ENCODE measurements at places on chromosomes 3 and 15.

DNA sequence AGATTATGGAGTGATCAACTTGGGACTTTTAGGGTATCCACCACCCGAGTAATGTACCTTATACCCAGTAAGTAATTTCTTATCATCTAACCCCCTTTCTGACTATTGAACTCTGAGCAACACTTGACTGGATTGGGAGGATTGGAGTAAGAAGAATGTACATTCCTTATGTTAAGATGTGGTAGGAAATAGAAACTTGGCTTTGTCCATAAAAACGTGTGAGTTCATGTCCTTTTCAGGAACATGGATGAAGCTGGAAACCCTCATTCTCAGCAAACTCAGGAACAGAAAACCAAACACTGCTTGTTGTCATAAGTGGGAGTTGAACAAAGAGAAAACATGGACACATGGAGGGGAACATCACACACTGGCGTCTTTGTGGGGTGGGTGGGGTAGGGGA is 112.3 kb downstream of the PTPRG start:
- DNase-seq, result no peak

DNA sequence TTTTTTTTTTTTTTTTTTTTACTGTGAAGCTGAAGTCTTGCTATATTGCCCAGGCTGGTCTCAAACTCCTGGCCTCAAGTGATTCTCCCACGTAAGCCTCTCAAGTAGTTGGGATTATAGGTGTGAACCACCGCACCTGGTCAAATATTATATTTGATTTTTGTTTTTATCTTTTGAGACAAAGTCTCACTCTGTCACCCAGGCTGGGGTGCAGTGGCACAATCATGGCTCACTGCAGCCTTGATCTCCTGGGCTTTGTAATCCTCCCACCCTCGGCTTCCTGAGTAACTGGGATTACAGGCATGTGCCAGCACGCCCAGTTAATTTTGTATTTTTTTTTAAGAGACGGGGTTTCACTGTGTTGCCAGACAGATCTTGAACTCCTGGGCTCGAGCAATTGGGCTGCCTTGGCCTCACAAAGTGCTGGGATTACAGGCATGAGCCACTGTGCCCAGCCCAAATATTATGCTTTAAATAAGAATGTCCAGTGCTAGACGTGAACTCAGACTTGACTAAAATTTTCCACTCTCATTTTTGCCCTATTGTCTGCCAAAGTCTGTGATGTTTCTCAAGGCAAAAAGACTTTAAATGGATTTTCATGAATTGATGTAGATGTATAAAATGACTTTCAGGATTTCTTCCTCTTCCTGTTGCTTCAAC is 33.4 kb upstream of the CRBN start:
- DNase-seq, result no peak

DNA sequence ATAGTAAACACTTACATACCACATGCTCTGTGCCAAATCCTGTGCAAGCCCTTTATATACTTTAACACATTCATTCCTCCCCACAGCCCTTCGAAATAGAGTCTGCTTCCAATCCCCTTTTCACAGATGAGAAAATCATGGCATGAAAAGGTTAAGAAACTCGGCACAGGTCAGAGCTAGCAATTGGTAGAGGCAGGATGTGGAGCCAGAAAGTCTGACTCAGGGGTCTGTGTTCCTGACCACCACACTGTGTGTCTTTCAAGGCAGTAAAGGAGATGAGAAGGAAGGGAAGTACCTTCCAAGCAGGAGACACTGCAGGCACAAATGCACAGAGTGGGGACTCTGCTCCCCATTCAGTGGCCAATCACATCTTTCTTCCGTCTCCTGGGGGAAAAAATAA is 61.1 kb downstream of the SCN11A start:
- no peak for DNase-seq

DNA sequence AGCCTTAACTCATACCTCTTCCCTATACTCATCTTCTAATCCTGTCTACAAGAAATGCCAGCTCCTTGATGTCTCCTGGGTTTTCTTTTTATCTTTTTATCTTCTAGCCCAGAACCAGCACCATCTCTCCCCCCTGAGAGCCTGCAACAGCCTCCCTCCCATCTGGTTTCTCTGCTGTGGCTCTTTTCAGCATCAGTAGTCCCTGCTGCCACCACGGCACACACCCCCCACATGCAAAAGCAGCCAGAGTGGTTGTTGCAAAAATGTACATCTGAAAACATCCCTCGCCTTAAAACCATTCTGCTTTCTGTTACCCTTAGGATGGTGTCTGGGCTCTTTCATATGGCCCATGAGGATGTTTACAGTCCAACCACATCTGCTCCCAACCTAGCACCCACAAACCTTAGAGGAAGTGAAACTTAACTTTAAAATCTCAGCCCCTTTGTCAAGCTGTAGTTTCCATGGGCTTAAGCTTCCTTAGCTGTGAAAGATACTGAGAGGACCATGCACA is 775 bp downstream of the TTC21A start:
- DNase-seq, result no peak

DNA sequence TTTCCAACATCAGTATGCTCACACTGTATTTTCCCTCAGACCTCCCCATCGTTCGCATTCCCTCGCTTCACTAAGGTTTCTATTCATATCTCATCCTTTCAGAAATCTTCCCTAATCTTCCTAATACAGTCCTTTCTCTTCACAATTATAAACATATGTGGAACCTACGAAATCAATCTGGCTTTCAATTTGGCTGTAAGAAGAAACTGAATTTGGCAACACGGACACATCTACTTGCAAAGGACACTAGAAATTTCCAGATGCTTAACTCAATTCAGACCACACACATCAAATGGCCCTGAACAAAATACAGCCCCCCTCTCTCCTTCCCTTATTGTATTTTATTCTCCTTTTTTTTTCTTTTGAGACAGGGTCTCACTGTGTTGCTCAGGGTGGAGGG is 39.1 kb upstream of the TM4SF19 start:
- DNase-seq, result no peak

DNA sequence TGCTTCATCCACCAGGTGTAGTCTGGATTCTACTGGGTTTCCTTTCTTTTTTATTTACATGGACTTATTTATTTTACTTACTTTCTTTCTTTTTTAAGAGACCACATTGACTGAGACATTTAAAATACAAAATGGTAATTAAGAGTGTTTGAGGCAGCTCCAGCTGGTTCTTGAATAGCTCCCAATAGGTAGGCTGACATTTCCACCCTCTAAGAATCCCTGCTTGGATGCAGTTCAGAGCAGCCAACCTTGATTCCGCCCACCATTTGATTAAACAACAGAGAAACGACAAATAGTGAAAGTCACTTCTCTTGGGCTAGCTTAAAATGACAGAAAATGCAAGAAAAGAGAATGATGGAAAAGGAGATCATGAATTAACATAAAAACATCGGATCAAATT is 270.5 kb downstream of the TUSC7 start:
- no peak for DNase-seq

DNA sequence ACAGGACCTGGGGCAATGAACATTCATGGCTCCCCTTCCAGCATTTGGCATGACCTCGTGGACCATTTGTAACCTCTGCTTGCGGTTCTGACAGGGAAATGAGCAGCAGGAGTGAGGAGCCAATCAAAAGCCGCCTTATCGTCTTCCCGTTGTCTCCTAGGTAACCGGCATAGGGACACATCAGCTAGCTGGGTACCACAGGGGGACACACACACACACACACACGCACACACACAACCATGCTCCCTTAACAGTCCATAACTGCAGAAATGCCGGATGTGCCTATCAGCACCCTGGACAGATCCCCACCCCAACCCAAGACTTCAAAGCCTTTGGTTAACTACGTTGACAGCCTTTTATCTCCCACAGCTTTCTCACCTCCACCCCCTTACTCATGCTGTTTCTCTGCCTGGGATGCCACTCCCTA is 53.4 kb upstream of the CCDC174 start:
- DNase-seq, result no peak

DNA sequence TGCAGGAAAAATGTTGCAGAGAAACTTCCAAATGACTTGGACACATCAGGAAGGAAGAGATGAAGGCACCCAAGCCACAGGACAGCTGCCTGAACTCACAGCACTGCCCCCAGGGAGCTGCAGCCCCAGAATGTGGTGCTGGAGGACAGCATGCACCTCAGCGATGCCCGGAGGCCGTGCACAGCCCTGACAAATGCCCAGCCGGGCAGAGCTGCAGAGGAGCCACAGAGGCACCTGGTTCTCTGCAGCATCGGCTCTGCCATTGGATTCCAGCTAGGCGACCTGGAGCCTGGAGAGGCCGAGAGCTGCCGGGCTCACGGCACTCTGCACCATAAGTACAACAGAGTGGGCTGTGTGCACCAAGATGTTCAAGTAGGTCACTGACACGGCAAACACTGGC is 97.5 kb downstream of the OCA2 start:
- DNase-seq, result no peak

DNA sequence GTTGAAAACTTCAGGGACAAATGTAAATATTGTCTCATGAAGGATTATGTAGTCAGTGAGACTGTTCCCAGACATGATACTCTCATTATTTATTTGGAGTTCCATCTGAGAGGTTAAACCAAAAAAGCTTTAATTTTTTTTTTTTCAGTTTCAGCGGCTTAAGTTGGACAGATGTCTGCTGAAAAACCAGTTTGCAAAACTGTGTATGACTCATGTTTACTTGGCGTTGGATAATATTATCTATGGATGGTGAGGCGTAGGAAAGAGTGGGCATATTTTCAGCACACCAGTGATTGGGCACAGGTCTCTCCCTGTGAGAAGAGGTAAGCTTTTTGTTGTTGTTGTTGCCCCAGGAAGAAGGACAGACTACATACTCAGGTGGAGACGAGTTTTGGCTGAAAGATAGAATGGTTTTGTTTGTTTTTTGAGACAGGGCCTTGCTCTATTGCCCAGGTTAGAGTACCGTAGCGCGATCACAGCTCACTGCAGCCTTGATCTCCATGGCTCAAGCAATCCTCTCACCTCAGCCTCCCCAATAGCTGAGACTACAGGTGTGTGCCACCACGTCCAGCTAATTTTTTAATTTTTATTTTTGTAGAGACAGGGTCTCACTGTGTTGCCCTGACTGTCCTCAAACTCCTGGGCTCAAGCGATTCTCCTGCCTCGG is 16.4 kb upstream of the ANXA2 start:
- no peak for DNase-seq

DNA sequence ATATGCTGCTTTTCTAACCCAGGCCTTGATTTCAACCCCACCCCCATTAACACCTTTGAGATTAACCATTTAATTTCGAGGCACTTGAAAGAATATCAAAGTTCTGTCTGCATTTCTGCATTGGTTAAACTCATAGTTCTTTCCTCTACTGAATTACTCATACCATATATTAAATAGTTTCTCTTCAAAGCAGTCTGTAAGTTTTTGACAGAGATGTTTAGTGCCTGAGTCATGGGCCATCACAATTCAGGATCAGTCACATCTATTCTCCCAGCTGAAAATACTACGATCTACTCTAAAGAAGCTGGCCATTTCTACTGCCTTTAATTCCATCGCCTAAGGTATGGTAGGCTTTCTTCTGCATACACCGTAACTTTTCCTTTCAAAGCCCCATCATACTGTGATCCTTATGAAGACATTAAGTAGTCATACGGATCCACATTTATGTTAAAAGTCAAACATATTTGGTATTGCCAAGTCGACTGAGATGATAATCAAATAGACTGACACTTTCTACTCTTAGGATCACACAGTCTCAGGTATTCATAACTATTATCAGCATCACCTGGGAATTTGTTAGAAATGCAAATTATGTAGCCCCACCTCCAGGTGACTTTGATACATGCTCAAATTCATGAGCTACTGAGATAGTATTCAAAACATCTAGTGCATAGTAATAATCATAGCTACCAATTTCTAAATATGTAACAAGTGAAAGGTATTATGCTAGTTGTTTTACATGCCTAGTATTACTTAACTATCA is 489.4 kb upstream of the IL12A start:
- DNase-seq, result no peak

DNA sequence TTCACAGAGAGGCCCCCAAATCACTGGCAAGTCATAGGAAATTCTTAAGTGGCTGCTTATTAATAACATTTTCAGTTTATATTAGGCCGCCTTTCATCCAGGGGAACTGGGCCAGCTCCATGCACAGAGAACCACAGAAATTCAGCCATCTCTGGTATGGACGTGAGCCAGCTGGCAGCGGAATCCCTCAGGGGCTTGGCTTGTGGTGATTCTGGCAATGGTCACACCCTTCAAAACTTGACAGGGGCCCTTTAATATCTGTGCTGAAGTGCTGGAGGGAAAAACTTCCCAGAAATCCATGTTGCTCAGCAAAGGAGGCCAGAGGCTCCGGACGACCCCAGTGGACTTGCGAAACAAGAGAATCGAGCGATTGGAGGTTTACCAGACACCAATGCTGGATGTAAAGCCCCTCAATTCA is 11.3 kb downstream of the PRICKLE2 start:
- DNase-seq, result no peak

DNA sequence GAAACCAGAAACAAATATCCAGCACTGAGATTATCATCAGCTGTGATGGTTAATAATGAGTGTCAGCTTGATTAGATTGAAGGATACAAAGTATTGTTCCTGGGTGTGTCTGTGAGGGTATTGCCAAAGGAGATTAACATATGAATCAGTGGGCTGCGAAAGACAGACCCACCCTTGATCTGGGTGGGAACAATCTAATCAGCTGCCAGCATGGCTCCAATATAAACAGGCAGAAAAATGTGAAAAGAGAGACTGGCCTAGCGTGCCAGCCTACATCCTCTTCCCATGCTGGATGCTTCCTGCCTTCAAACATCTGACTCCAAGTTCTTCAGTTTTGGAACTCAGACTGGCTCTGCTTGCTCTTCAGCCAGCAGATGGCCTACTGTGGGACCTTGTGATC is 869.5 kb downstream of the SI start:
- DNase-seq, result no peak

DNA sequence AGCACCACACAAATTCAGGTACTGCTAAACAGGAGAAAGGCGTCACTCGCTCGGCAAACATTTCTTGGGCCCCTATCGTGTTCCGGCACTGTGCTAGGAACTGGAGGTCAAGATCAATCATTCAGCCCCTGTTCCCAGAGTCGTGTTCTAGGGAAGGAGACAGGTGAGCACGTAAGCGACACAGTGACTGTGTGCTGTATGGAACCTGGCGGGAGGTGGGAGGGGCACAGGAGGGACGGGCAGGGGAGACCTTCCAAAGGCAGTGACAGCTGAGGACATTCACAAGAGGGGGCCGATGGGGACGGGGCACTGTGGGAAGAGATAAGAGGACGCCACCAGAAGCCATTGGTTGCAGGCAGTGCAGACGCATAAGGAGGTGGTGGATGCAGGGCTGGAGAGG is 32.2 kb downstream of the BDH1 start:
- DNase-seq, result no peak

Measured in NCI-H774 (cell line).